ENCODE measurements at places on chromosomes 3 and 15.

DNA sequence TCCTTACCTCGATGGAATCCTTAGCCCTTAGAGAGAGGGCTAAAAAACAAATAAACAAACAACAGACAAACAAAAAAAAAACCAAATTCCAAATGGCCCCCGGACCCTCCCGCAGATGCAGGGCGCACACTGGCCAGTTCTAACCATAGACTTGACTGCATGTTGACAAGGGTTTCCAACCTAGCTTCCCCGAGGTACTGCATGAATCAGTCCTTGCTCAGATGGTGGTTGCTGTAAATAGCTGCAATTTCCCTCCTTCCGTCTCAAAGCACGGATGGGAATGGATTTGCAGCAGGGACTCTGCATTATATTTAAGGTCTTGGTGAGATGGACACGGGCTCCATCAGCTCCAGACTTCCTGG is 162.8 kb downstream of the CD47 start:
- no peak for DNase-seq

GRCh38 chr3:32862247-32862935 is 44.6 kb downstream of the TRIM71 start:
- DNase-seq = no peak

DNA sequence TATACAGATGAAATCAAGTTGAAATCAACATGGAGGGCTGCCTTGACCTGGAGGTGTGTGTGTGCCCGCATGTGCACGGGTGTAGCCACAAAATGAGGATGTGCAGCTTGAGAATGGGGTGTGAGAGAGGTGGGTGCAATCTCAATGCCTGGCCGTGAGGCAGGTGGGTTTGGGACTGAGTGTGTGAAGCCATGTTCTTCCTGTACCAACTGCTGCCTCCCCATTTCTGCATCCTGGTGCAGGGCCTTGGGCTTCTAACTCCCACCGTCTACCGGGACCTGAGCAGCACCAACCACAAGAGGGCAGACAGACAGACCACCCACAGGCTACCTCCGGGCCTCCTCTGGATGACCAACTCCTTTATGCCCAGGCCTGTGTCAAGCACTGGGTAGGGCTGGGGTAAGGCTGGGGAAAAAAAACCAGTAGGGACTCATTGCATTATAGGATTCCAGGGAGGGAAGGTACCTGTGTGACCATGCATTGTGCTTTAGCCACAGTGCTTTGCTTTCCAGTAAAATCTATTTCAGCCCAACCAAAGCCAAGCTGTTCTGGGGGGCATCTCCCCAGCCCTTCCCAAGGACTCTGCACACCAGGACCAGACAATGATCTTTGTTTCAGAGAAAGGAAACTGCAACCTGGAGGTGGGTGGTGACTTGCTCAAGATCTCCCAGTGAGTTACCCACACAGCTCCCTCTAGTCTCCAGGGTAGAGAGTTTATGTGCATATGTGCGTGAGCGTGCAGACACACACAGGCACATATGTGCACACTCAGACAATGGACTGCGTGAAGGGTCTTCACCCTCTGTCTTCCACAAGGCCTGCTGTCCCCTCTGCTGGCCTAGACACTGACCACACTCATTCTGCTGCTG is 162.2 kb upstream of the TLE3 start:
- DNase-seq = no peak

DNA sequence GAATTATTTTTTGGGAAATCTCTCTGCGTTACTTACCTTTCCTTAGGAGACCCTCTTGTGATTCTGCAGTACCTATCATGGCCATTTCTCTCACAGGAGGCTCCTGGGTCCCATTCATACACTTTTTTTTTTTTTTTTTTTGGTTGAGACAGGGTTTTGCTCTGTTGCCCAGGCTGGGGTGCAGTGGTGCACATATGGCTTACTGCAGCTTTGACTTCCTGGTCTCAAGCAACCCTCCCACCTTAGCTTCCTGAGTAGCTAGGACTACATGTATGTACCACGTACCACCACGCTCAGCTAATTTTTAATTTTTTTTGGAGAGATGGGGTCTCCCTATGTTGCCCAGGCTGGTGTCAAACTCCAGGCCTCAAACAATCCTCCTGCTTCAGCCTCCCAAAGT is 36.1 kb downstream of the TRAK1 start:
- DNase-seq = no peak

GRCh38 chr3:171453180-171453886 is 6.9 kb downstream of the TNIK start:
- DNase-seq = no peak

DNA sequence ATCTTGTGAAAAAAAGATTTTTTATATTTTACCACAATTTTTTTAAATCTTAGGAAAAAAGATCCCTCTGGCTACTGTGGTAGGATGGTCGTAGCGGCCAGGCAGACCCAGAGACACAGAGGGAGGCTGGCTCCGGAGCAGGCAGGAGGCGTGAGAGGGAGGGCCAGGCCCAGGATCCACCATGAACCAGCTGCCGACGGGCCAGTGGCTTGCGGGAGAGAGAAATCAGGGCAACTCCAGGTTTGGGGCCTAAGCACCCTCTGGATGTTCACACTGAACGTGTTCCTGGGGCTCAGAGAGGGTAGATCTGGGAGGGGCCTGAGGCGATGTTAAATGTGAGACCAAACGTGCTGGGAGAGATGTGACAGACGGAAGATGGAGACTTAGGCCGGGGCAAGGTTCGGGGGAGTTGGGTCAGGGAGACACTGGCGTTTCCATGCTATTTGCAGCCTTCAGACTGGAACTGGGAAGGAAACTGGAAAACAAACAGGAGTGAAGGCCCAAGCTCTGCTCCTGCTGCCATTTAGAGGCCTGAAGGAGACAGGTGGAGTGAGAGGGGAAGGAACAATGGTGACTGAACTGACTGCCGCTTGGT is 1.6 kb upstream of the VILL start:
- no peak for DNase-seq

DNA sequence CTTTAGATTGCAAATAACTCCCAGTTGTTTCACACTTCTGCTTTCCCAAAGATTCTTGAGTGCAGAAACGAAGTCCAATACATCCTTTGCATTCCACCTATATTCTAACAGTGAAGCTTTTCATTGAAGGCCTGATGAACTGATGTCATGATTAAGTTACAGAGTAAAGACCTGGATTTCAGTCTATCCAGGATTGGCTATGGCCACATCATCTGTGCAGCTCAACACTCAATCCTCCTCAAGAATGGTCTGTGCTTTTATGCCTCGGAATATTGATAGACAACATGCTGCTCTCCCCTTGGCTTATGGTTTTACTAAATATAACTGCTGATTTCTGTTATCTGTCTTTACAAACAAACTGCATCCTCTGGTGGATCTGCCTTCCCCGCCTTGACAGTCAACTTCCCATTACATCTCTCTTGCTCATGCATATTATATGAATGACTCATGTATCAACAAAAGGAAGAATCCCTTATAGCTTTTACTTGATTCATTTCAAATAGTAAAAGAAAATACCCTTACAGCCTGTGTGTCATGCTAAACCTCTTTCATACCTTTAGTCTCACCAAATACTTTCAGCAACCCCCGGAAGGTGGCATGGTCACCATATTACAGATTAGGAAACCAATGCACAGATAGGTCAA is 59.5 kb downstream of the SCN11A start:
- DNase-seq = no peak

- DNase-seq = no peak
Measured at GRCh38 chr15:59406446-59406845, 31.5 kb upstream of the FAM81A start.

DNA sequence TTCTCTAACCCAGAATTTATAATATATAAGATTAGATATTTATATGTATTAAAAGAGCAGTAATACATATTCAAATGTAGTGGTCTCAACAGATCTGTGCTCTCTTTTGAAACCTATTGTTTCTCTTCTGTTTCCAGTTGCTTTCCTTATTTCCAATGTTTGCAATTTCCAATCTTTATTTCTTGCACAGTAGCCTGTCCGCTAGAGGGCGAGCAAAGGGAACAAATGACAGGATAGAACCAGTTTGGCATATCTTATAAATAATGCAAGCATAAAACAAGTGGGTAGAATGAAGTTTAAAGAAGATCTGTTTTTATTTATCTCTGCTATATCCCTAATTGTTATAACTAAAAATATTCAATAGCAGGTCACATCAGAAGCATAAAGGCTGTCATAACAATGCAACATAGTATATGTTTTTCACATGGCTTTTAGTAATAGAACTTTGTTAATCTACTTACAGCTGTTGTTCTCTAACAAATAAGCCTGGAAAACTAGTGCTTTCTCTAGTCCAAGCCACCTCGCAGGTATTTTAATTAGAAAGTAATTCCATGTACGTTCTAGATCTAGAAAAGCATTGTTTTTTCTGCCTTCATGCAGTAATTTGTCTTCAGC is 15.1 kb upstream of the TCAIM start:
- peak; percentile 48 for DNase-seq

DNA sequence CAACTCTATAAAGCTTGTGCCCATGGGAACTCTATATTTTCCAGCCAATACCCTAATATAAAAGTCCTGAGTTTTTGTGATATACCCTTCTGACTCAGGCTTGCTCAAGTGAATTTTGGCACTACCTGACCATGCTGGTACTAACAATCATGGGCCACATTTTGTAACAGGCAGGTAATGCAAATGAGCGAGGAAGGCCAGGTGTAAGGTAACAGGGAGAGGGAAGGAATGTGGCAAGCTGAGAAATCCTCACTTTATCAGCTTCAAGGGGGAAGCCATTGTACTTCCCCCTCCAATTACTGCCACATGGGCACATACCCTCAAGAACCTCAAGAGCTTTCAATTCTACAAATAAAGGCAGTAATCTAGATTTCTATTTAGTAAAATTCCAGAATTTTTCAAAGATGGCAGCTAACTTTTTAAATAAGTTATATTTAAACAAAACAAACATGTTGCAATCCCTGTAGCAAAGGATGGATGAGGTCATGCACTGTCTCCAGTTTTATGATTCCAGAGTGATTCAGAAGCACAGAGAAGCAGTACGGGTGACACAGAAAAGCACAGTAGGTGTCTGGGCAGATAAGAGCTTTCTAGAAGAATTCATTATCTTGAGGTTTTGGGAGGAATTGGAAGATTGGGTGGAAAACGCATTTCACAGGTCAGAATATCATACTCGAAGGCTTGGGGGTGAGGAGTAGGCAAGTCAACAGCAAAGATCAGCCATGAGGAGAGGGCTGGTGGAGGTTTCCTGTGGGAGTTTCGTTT is 87.6 kb downstream of the FOXP1 start:
- DNase-seq = no peak
